ENCODE measurements at places on chromosomes 16 and 17. TPM values are rescaled to one million over a fixed set of nuclear protein-coding genes. Genes with fewer than 3 reads are reported as not detected.
A peak's percentile ranks its signal among the peaks of the same experiment; 100 is the strongest.

NOMO2 gene
- total RNA-seq = 51.0 TPM

- peak; percentile 96 for DNase-seq
Observed at GRCh38 chr16:56729735-56730662, at the start of gene NUP93. Gene NUP93 (plus strand): TSS chr16:56730129. CDS start chr16:56748248, 18,119 bp downstream.

DNA sequence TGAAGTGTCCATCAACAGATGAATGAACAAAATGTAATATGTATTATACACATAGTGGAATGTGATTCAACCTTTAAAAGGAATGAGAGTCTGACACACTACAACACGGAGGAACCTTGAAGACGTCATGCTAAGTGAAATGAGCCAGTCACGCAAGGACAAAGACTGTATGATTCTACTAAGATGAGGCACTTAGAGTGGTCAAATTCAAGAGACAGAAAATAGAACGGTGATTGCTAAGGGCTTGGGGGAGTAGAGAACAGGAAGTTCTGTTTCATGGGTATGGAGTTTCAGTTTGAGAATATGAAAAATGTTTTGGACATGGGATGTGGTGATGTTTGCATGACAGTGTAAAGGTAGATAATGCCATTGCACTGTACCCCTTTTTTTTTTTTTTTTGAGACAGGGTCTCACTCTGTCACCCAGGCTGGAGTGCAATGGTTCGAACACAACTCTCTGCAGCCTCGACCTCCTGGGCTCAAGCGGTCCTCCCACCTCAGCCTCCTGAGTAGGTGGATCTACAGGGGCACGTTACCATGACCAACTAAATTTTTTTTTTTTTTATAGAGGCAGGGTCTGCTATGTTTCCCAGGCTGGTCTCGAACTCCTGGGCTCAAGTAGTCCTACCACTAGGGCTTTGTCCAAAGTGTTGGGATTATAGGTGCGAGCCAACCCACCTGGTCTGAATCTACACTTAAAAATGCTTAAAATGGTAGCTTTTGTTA is 2.9 kb upstream of the CCDC102A start:
- no peak for DNase-seq

- no peak for DNase-seq
Observed at GRCh38 chr17:19492141-19492540, 41.5 kb upstream of the SLC47A1 start.

GRCh38 chr16:53895433-53895832 is 191.5 kb downstream of the FTO start:
- no peak for DNase-seq

GRCh38 chr17:65446838-65447526 is 114.5 kb downstream of the AXIN2 start:
- DNase-seq = no peak

- DNase-seq = no peak
Observed at GRCh38 chr17:80763293-80763867, 218.7 kb downstream of the RPTOR start.

DNA sequence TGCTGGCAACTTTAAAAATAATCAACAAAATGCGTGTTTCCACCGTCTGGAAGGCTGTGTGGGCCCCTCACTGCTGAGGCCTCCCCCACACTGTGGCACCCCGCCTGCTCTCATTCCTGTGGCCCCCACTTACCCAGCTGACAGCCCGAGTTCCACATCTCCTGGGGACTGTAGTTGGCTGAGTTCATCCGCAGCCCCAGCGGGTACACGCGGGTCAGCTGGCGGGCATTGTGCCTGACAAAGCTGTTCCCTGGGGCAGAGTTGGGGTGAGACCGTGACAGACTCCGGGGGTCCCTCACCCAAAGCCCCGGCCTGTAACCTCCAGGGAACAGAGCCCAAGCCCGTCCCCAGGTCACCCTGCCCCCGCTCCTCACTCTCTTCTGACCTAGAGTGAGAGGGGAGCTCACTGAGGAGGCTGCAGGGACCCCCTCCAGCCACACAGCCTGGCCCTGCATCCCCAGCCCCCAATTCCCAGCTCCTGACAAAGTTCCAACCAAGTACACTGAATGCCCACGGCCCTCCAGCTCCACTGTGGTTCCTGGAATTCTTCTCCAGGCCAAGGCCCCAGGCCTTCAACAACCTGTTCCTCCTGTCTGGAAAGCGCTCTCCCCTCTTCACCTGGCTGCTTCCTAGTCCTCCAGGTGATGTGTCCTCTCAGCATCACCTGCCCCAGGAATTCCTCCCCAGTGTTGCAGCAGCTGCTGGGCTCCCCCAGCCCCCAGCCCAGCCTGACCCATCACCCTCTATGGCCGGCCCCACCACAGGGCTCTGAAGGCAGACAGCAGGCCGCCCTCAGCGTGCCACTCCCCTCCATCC is 18.0 kb downstream of the PLCD3 start:
- DNase-seq = no peak

- peak; percentile 91 for DNase-seq
Observed at GRCh38 chr17:48671697-48672171, 45.6 kb upstream of the HOXB9 start.

DNA sequence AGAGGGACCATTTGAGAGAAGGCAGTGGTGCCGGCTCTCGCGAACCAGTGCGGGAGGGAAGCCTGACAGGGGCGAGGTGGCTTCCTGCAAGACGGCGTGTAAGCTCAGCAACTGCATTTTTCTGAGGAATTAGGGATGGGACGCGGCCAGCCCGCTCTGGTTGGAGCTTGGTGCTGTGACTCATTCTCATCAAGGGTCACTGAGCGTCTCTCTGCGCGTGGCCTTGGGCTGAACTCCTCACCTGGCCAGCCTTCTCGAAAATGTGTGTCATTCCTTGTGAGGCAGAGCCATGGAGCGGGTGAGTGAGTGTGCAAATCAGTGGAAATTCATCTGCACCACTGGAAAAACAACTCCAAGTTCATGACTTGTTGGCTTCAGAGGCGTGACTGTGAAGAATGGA is 52.8 kb downstream of the NTN1 start:
- DNase-seq = no peak

Measured in sigmoid colon (tissue), 7 donors.